Cortex of kidney (tissue), 1 donor: ENCODE measurements at places on chromosomes 11 and 22.

- DNase-seq, result no peak
These were observed 66.8 kb downstream of the ATM start for GRCh38 chr11:108289699-108290098.

DNA sequence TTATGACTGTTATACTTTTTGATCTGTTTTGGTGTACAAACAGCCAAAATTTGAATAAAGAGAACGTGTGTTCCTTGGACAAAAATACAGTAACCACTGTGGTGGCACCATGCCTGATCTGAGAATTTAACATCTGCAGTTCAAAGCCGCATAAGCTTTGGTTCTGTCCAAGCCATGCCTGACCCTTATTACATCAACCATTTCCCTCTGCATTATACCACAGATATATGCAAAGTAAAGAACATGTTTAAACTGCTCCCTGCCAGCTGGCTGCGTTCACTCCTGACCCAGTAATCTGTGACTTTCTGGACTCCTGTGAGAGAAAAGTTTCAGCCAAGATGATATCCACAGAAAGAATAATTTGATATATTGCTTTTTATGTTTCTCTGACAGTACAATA, 890.5 kb upstream of the ANO3 start:
- no peak for DNase-seq

- DNase-seq, result no peak
These were observed 1.3 kb upstream of the HDAC10 start for GRCh38 chr22:50252082-50253045.

GRCh38 chr11:1126935-1127663, 30.7 kb upstream of the MUC5AC start:
- DNase-seq, result no peak

- DNase-seq, result no peak
These were observed 98.0 kb downstream of the PDE2A start for GRCh38 chr11:72576243-72576595.

- no peak for DNase-seq
These were observed 10.4 kb downstream of the CCKBR start for GRCh38 chr11:6269994-6270393.

DNA sequence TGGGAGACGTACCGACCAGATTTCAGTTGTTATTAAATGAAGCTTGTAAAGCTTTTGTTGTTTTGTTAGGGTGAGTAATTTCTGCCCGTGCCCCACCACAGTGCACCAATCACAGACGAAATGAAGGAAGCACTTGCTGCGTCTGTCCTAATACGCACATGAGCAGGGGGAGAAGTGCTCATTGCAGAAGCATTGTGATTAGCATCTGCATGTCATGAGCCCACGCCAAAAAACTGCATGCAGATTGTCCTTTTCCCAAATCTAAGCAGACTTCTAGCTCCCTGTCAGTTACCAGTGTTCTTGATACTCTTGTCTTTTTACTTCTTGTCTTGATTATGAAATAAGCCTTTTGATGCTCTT, 15.5 kb downstream of the RBX1 start:
- no peak for DNase-seq

- DNase-seq, result no peak
These were observed 5.4 kb upstream of the MAPK8IP1 start for GRCh38 chr11:45879803-45880686.

- no peak for DNase-seq
These were observed 838 bp upstream of the MTFP1 start for GRCh38 chr22:30424534-30425326.

- no peak for DNase-seq
These were observed 13.6 kb downstream of the SCARF2 start for GRCh38 chr22:20423906-20424551.

DNA sequence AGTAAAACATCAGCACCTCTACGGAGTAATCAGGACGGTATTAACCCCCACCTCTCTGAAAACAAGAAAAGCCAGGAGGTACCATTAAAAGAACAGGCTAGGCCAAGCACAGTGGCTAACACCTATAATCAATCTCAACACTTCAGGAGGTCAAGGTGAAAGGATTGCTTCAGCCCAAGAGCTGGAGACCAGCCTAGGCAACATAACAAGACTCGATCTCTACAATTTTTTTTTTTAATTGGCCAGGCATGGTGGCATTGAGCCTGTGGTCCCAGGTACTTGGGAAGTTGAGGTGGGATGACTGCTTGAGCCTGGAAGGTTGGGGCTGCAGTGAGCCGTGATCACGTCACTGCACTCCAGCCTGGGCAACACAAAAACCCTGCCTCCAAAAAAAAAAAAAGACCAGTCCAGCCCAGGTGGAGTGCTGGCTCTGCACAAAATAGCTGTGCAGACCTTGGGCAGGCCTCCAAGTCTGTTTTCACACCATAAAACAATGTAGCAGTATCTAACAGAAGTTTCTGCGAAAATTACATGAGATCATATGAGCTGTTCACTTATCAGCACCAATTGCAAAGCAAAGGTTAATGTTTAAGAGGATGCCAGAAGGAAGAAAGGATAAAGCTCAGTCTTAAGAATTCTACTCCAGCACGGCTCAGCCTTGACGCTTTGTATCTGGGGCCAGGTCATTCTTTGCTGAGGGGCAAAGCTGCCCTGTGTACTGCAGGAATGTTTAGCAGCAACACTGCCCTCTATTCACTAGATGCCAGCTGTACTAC, 14.8 kb downstream of the CHKA start:
- DNase-seq, result no peak
